Stimulated activated CD8-positive, alpha-beta memory T cell treated with anti-CD3 and anti-CD28 coated beads, Interleukin-7, amount 100 ng/mL, for 24 hours (primary cell): ENCODE measurements at places on chromosomes 5 and 9.

DNA sequence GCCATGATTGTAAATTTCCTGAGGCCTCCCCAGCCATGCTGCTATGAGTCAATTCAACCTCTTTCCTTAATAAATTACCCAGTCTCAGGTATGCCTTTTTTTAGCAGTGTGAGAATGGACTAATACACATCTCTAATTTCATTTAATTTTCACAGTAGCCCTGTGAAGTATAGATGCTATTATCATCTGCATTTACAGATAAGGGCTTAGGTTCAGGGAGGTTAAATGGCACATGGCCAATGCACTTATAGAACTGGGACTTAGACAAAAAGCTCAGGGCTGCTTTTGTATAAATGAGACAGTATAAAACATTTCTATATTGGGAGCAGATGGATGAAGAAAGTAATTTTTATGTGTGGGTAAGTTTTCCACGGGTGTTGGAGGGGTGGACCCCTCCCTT lies 62.9 kb upstream of the PANK3 start:
- no peak for DNase-seq

GRCh38 chr5:128477944-128478343 lies 60.1 kb downstream of the FBN2 start:
- DNase-seq, result no peak

DNA sequence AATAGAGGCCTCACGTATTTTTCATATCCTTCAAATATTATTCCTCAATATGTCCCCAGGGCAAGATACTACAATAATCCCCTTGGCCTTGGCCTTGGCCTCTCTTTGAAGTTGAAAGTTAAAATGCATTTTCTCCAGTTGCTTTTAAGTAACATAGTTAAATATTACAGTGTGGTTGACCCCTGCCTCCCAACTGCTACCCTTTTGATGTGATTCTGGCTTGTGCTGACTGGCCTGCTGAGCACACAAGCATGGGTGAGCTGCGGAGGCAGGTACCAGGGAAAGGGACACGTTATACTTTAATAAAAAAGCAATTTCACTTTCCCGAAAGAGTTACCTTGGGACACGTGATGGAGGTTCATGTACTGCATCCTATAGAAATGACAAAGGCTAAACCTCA lies 17.9 kb upstream of the TMEM252 start:
- no peak for DNase-seq

DNA sequence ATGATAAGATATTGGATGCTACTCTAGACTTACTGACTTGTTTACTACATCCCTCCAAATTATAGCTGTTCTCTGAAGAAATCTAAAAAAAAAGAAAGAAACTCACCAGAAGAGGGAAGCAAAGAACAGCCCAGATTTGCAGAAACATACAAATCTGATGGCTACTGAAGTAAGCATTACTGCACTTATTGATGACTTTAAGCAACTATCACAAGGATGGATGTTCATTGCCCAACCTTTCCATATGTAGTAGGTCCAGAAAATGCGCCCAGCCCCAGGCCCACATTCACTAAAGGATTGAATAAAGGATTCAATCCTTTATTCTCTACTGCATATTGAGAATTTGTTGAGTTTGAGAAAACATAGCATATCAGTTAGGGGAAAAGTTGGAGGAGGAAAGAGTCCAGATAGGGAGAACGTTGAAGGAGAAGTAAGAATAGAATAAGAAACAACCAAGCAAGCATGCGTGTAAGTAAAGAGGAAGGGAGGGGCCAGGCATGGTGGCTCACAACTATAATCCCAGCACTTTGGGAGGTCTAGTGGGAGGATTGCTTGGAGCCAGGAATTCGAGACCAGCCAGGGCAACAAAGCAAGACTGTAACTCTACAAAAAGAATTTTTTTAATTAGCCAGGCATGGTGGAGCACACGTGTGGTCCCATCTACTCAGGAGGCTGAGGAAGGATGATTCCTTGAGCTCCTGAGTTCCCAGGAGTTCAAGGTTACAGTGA lies 33.8 kb upstream of the DTWD2 start:
- no peak for DNase-seq

GRCh38 chr5:72246954-72247442 lies 73.0 kb downstream of the MRPS27 start:
- DNase-seq, result no peak

DNA sequence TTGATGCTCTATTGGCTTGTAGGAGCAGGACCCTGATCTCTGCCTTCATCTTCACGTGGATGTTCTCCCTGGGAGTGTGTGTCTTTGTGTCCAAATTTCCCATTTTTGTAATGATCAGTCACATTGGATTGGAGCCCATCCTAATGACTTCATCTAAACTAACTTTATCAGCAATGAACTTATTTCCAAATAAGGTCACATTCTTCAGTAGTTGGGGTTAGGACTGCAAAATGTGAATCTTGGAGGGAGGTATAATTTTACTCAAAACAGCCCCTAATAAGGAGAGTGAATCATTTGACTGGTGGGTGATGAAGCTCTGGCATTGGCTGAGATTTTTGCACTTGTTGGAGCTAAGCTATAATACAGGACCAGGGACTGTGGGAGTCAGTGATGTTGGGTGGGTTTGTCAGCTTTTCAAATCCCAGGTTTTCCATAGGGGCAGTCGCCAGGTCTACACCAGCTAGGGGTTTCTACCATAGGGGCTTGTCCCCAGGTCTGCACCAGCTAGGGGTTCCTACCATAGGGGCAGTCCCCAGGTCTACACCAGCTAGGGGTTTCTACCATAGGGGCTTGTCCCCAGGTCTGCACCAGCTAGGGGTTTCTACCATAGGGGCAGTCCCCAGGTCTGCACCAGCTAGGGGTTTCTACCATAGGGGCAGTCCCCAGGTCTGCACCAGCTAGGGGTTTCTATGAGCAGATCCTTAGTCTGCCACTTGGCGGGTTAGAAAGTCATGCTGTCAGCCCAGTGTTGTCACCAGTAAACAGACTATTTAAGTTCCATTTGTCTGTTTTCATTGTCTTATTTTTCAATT lies 382.6 kb upstream of the DAP start:
- peak; percentile 4 for DNase-seq

- DNase-seq, result no peak
These were observed at the start of gene SLC46A2 for GRCh38 chr9:112890106-112891081. Gene SLC46A2, minus strand, starts transcription at chr9:112890876. Its CDS starts 195 bp downstream, at chr9:112890681.

GRCh38 chr5:16508730-16509531 lies 43.3 kb upstream of the ZNF622 start:
- no peak for DNase-seq

GRCh38 chr5:5135957-5136676 lies 4.0 kb upstream of the ADAMTS16 start:
- no peak for DNase-seq

- peak; percentile 15 for DNase-seq
These were observed 97.5 kb downstream of the COL5A1 start for GRCh38 chr9:134738869-134739659.

GRCh38 chr5:81006947-81007636 lies 46.9 kb downstream of the RASGRF2 start:
- no peak for DNase-seq

GRCh38 chr9:93864032-93864431 lies 91.1 kb downstream of the BARX1 start:
- DNase-seq, result no peak

GRCh38 chr5:60843936-60844905 lies at the start of gene ELOVL7:
Gene ELOVL7, minus strand, starts transcription at chr5:60844269. Its CDS starts 56,872 bp downstream, at chr5:60787397.
- DNase-seq, result no peak

GRCh38 chr9:75109210-75109839 lies 21.0 kb downstream of the OSTF1 start:
- DNase-seq, result no peak

- no peak for DNase-seq
These were observed 21.3 kb downstream of the KCTD16 start for GRCh38 chr5:144191998-144192397.

DNA sequence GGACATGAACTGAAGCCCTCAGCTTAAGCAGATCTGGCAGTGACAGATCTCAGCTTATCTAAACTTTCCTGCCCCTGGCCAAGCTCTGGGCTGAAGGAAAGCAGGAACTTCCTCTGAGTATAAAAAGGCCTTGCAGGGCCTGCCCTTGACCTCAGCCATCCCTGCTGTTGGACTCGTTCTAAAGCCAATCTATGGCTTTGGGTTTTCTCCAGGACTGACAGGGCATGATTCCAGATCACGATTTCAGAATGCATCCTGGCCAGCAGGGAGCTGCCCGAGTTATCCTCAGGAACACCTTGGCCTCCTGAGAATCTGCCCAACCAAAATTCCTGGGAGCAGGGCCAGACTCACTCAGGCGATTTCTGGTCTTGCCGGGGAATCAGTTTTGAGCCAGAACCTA lies 502.7 kb downstream of the TLE4 start:
- no peak for DNase-seq

DNA sequence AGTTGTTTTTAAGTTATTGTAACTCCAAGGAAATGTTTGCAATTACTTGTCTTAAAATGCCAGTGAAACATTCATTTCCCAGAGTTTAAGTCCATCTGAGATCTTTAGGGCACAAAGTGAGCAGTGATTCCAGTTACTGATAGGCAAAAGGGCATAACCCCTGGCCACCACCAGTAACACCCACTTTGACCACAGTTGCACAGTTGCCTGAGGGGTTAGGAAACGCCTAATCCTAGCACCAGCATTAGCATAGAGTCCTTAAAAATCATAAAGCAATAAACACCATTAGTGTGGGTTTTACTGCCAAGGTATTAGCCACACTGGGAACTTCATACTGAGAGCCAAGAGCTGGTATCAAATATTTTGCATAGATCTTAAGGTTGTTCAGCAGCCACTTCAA lies 143.9 kb downstream of the SNCAIP start:
- no peak for DNase-seq

GRCh38 chr5:143721925-143722324 lies 90.0 kb upstream of the HMHB1 start:
- DNase-seq, result no peak

DNA sequence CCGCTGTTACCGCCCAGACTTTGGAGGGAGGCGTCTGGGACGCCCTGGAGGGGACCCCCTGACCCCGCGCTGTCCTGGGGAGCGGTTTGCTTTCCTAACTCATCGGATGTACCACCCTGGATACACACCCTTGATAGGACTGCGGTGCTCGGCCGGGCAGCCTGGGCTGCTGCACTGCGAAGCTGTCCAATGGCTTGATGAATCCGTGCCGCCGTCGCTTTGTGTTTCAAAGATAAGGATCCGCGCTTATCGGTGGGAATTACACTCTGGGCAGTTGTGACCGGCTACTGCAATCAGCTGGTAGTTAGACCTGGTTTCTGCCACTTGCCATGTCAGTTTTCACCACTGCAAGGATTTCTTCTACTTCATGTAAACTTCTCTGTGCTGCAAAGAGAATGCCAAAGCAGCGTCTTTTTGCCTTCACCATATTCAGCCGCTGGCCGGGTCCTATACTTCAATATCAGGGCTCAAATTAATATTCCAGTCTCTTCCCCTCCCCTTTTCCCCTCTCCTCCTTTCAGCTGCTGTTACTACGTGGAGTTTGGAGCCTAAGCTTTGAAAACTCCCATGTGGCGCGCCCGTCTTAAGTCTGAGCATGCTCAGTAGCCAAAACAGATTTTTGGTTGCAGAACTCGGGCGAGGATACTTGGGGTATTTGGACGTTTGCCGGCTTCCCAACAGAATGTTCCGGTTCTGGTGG lies 727 bp downstream of the SMAD5 start:
- no peak for DNase-seq

DNA sequence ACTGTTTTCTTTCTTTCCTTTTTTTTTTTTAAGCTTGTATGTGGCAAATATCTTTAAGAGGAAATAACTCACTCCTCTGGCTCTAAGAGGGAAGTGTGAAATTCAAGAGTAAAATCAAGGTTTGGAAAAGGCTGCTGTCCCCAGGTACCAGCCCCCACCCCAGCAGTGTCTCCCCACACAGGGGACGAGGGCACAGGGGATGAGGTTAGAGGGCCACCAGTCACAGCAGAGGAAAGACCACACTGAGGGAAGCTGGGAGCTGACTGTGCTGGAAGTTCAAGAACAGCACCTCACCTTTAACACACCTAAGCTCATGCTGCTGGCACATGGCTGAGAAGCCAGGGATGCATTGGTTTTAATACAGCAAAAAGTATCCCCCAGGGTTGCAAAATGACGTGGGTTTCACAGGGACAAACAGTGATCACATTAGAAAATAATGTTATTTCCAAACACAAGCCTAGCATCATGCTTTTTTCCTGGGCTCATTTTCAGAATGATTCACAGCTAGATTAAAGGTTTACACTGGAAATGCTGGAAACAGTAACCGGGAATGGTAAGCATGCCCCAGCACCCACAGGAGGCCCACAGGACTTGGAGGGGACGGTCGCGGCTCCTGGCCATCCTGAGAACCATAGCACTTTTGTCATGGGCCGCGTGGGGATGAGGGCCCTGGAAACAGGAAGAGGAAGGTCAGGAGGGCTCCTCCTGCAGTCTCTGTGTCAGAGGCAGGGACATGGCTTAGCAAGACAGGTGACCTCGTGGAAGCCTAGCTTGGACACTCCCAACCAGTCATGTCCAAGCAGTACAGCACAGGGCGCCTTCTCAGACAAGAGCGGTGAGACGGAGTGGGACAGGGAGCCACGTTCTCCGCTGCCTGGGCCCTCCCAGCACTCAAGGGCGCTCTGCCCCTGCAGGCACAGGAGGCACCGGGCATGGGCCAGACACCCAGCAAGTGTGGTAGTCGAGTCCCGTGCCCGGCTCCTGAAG lies 6.9 kb downstream of the LPCAT1 start:
- DNase-seq, result no peak

GRCh38 chr5:136799806-136800372 lies 434.5 kb upstream of the TRPC7 start:
- no peak for DNase-seq

DNA sequence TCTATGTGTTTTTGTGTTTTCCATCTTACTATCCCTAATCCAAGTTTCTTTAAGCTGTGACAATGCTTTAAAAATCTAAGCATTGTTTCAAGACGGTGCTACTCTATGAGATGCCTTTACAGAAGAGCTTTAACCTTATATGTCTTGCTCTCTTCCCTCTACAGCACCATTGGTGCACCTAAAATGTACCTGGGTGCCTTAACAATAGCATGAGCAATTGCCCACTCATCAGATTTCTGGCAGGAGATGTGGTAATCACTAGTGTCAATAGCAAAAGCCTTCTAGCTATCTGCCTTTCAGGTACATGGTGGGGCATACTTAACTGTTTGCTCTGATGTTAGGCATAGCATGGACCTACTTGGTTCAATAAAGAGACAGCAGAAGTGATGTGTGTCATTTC lies 222.3 kb upstream of the KIF2A start:
- DNase-seq, result no peak

- DNase-seq, result no peak
These were observed 272.1 kb upstream of the IZUMO3 start for GRCh38 chr9:24817756-24818155.

DNA sequence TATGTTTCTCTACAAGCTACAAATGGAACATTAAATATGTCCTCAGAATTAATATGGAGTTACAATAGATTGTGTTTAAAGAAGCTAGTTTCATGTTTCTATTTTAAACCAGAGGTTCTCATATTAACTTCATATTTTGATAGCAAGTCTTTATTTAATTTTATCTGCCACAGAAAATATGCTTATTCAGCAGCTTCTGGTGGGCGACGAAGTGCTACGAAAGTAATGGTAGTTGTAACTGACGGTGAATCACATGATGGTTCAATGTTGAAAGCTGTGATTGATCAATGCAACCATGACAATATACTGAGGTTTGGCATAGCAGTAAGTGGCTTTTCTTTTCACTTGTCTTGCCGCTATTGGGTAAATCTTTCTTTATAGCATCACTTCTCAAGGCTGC lies 54.2 kb downstream of the MOCS2 start:
- no peak for DNase-seq

GRCh38 chr9:78919701-78920100 lies 622.8 kb downstream of the PSAT1 start:
- DNase-seq, result no peak
